ENCODE measurements at places on chromosomes 5 and 9. TPM values are rescaled to one million over a fixed set of nuclear protein-coding genes. Genes with fewer than 3 reads are reported as not detected.

The PAEP gene
- not detected for total RNA-seq

The NAIF1 gene
- total RNA-seq, result 16.4 TPM

The IL9 gene
- 3.0 TPM for total RNA-seq

The PPP3R2 gene
- not detected for total RNA-seq

The ANXA2R gene
- total RNA-seq, result 6.9 TPM
